PC-9 (cell line): ENCODE measurements at places on chromosomes 6 and 20. TPM values are rescaled to one million over a fixed set of nuclear protein-coding genes. Genes with fewer than 3 reads are reported as not detected.

GRCh38 chr20:25668446-25668845 lies 28.2 kb downstream of the ZNF337 start:
- DNase-seq = no peak

The FAM83C gene
- not detected in 2 replicates for total RNA-seq

The MEI4 gene
- not detected in 2 replicates for total RNA-seq

- DNase-seq = no peak
These were observed 177.1 kb upstream of the ARID1B start for GRCh38 chr6:156599978-156600590.

- no peak for DNase-seq
These were observed 93.7 kb upstream of the PTPN1 start for GRCh38 chr20:50416269-50417022.

The CCM2L gene
- 0.31 and 0.35 TPM in 2 replicates for total RNA-seq

The GPSM3 gene
- total RNA-seq = 8.6 and 10.4 TPM in 2 replicates

DNA sequence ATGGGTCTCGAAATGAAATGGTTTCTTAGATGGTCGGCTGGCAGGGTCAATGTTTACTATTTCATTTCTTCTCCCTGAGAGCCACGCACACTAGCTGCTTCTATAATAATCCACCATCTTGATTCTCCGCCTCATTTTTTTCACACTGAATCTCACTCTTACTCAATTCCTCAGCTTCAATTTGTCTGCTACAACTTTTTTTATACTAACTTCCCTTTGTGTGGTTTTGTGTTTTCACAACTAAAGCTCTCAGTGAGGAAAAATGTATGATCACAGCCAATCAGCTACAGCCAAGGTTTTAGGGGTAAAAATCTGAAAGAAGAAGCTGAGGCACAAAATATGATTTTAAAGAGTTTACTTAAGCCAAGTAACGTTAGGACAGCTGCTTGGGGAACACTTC lies 1309.4 kb downstream of the EPHA7 start:
- DNase-seq = no peak

- DNase-seq = no peak
These were observed 24.1 kb downstream of the MCM8 start for GRCh38 chr20:5974531-5974930.

The AAR2 gene
- 19.4 and 25.7 TPM in 2 replicates for total RNA-seq

The TEAD3 gene
- 33.1 and 40.1 TPM in 2 replicates for total RNA-seq

DNA sequence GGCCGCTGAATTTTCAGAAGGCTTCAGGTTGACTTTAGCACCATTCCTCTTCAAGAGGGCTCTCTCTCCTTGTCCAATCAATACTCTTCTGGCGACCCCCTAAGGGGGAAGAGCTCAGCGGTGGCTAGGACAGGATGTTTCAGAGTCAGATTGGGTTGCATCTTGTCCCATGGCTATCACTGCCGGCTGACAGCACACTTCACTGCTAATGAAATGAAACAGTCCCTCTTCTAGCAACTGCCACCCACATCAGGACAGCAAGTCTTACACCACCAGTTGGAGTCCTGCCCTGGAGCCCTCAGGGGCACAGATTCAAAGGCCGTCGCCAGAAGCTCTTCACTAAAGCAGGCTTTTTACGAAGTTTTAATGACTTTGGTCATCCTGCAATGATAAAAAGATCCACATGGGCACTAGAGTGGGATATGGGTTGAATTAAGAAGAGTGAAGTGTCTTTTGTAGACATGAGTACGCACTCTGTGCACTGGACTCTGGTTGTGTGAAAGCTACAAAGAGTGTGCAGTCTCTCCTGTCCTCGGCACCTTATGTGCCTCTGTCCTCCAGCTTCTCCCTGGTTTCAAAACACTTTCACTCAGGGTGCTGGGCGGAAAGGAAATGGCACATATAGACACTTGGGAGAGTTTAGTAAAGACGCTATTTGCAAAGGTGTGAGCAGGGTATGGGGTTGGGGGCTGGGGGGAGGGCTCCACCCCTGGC lies 66.1 kb upstream of the SLC22A16 start:
- no peak for DNase-seq

- no peak for DNase-seq
These were observed 19.8 kb downstream of the DSE start for GRCh38 chr6:116390581-116390980.

- no peak for DNase-seq
These were observed 206.5 kb downstream of the JARID2 start for GRCh38 chr6:15452182-15452941.

GRCh38 chr6:168194732-168195567 lies 115.9 kb upstream of the FRMD1 start:
- DNase-seq = no peak

The ECI2 gene
- 45.7 and 53.8 TPM in 2 replicates for total RNA-seq

DNA sequence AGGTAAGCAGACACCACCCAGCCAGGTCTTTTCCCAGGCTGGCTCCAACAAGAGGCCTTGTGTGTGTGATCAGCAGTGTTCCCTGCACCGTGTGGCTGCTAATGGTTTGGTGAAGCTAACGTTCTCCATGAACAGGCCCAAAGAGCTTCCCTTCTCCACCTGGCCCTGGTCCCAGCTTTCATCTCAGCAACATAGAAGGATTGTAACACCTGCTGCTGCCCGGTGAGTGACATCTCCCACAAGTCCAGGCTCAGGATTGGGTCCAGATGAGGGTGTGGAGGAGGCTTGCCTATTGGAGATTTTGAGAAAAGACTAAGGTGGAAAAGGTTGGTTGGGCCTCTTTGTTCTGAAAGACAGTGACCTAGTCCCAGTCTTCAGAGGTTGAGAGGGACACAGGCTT lies 89.6 kb downstream of the TMEM242 start:
- no peak for DNase-seq

DNA sequence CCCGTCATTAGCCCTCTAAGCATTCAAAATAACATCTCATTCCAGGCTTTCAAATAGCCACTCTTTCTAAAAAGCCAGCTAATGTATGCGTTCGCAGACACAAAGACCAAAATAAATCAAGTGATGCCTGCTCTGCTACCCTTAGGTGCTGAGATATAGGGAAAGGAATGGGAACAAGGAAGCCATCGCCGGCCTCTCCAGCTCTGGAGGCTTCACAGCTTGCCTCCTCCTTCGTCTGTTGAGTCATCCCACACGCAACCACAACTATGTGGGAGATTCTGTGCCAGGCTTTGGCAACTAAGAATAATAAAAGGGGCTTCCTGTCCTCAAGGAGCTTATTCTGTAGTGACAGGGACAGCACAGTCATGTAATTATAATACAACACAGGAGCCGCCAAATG lies 27.3 kb upstream of the SLC22A23 start:
- peak; percentile 18 for DNase-seq

The PNPLA1 gene
- total RNA-seq = 0.17 TPM in 1 of 2 replicates, not detected in the other

- DNase-seq = no peak
These were observed 6.1 kb downstream of the JAG1 start for GRCh38 chr20:10667560-10668167.

The SLPI gene
- 55.1 and 111 TPM in 2 replicates for total RNA-seq

DNA sequence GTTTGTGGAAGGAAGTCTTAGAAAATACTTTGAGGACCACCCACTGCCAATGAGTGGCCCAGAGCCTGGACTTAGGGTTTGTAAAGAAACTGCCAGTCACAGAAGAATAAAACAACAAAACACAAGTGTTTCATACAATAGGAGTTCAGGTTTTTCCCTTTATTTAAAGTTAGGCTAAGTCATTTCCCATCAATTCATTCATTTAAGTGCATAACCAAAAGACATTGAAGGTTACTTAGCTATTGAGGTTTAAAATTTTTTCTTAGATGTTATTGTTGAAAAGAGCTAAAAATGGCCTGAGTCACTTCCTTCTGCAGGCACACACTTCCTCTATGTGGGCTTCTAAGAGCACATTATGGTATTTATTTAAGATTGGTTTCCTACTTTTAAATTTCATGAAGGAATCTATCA lies 54.2 kb downstream of the ARMC2 start:
- DNase-seq = no peak

GRCh38 chr20:19254956-19255355 lies 42.5 kb downstream of the SLC24A3 start:
- no peak for DNase-seq

DNA sequence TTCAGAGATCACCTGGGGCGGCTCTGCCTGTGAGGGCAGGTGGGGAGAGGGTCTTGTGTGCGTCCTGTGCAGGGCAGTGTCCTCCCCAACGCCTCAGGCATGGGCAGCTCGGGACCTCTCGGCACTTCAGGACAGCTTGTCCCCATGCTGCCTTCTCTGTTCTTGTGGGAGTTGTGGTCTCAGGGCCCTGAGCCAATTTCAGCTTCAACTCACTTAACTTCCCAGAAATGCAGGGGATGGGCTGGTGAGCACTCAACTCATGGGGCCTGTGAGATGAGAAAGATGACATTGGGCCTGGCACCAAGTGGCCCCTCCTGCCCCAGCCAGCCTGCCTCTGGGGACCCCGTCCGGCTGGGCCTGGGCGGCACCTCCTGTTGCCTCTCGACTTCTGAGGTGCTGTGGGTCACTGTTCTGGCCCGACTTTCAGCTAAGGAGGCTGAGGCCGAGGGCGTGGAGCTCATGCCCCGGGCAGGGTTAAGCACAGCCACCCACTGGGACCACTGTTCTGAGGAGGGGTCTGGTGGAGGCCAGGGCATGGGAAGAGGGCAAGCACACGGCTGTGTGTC lies 6.7 kb downstream of the RGS19 start:
- no peak for DNase-seq

- no peak for DNase-seq
These were observed 62.7 kb downstream of the ELOVL2 start for GRCh38 chr6:10981409-10981808.

DNA sequence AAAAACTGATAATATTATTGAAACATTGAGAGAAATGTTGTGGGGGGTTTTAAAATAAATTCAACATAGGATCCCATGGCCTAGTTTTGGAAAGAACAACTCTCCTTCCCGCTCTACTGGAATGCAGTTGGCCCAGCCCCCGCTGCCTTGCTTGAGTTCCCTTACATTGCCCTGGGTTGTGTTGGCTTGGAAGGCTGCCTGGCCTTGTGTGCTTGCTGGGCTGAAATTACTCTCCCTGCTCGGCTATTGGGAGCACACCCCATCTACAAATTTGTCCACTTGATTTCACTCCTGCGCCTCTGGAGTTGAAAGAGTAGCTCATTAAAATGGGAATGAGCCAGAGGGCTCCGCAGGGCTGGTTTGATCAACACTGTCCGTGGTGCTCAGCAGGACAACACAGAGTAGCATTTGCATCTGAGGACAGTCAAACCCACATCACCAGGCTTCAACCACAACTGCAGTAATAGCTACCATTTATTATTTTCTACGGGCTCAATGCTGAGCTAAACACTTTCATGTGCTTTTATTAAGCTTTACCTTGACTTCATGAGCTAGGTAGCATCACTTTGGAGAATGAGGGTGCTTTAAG lies 35.2 kb downstream of the DOK5 start:
- DNase-seq = no peak

GRCh38 chr6:113855500-113856374 lies 1.4 kb upstream of the MARCKS start:
- peak; percentile 26 for DNase-seq

- DNase-seq = no peak
These were observed 21.5 kb downstream of the GSTA3 start for GRCh38 chr6:52887910-52888524.

- peak; percentile 39 for DNase-seq
These were observed 263.9 kb upstream of the PRND start for GRCh38 chr20:4457566-4458543.

GRCh38 chr20:56979125-56979524 lies 287.3 kb downstream of the BMP7 start:
- DNase-seq = no peak

GRCh38 chr6:120363429-120363828 lies 970.9 kb downstream of the TBC1D32 start:
- DNase-seq = no peak

GRCh38 chr20:44692932-44693480 lies 22.2 kb upstream of the CCN5 start:
- DNase-seq = peak; percentile 93

DNA sequence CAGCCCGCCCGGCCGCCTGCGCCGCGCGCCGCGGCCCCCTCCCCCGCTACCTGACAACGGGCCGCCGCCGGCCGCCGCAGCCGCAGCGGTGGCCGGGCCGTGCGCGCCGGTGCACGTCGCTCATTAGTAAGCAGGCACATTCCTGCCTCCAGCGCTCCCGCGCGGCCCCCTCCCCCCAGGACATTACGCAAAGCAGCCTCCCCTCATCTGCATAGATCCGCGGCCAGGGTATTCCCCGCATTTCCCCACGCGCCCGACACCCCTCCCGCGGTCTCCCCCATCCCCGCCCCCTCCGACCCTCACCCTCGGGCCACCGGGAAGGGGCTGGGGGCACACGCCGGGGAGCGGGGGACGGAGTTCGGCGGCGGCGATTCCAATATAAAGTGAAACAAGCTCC lies at the start of gene HIVEP2:
HIVEP2 (minus strand) TSS at position 128 of the 397 bp plus-strand sequence. CDS start 170,438 bp downstream, outside the sequence.
- DNase-seq = peak; percentile 80

The CALHM4 gene
- not detected in 2 replicates for total RNA-seq

The SYCP2L gene
- total RNA-seq = 12.6 and 15.7 TPM in 2 replicates

- no peak for DNase-seq
These were observed 218.2 kb downstream of the OTOR start for GRCh38 chr20:16966276-16966880.

DNA sequence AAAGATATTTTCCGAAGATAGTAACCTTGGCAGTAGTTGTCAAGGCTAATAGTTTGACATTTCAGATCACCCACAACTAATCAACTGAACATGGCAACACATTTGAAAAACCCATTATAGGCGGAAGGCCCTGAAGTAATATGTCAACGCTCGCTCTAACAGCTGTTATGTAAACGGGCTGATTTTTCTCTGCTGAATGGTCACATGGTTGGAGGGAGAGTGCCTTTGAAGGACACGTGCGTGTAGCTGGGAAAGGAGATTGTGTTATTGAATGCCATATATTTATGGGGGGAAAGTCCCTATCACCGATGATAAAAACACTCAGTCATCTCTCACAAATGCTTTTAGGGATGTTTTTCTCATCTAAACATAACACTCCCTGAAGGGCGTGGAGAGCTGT lies 160.0 kb upstream of the RALGAPA2 start:
- DNase-seq = no peak

DNA sequence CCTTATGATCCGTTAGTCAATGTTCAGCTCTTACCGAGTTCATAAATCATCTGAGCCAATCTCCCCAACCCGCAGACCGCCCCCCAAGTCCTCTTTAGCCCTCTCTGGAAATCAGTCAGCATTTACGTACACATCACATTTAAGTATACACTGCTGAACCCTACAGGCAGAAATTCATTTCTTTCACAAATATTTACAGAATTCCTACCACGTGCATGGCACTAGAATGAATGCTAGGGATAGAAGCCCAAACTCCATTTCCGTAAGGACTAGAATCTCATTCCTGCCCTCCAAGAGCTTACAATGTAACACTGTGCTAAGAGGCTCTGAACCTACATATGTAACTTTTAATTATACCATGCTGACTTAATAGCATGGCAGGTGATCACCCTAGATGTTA lies 1.8 kb downstream of the OSER1 start:
- no peak for DNase-seq
